Uterus (tissue), 4 donors: ENCODE measurements at places on chromosomes 5 and 9. TPM values are rescaled to one million over a fixed set of nuclear protein-coding genes. Genes with fewer than 3 reads are reported as not detected.

The ZNF618 gene
- 6.9 TPM for total RNA-seq

The GTF3C4 gene
- 3.2 TPM for total RNA-seq

The BHMT2 gene
- 5.3 TPM for total RNA-seq

The SVEP1 gene
- 53.4 TPM for total RNA-seq

The PCDHB10 gene
- total RNA-seq = 2.6 TPM

DNA sequence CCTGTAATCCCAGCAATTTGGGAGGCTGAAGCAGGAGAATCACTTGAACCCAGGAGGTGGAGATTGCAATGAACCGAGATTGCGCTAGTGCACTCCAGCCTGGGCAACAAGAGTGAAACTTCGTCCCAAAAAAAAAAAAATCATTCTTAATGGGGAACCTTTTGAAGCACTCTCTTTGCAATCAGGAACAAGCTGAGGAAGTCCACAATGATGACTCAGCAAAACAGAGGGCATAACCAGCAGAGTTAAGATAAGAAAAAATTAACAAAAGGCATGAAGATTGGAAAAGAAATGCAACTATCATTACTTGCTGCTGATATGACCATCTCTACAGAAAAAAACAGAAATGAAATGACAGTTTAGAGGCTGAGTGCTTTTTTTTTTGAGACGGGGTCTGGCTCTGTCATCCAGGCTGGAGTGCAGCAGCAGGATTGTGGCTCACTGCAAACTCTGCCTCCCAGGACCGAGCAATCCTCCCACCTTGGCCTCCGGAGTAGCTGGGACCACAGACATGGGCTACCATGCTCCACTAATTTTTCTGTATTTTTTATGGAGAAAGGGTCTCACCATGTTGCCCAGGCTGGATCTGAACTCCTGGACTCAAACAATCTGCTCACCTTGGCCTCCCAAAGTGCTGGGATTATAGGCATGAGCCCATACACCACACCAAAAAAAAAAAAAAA lies 88.0 kb downstream of the FNBP1 start:
- peak overlapping the region; percentile 53 for H3K27ac ChIP-seq
- H3K27me3 ChIP-seq = no peaks in the 10 kb centered on the region
- H3K4me3 ChIP-seq = no peak overlapping the region
- no peaks in the 10 kb centered on the region for H3K36me3 ChIP-seq
- H3K4me1 ChIP-seq = peaks cover 2% of the 10 kb centered on the region
- no peak for DNase-seq

- no peaks in the 10 kb centered on the region for H3K36me3 ChIP-seq
- DNase-seq = peak; percentile 10
- H3K27ac ChIP-seq = no peak overlapping the region
- H3K4me1 ChIP-seq = no peaks in the 10 kb centered on the region
Measured at GRCh38 chr9:114008667-114009410, 69.3 kb downstream of the AMBP start.

DNA sequence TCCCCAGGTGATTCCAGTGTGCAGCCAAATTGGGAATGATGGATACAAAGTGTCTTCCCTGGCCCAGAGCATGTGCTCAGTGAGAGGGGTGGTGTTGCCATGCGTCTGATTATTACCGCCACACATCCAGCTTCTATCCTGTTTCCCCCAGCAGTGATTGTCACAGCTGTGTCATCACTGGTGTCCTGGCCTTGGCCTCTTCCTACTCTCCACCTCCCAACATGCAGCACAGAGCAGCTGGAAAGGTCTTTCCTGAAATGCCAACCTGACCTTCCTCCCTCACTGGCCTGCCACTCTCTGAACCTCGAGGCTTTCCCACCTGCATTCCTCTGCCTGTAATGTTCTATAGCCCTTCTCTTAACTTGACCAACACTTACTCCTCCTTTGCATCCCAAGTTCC lies 60.0 kb downstream of the TMOD1 start:
- peaks cover 23% of the 10 kb centered on the region for H3K4me1 ChIP-seq
- DNase-seq = no peak
- H3K27ac ChIP-seq = peak overlapping the region; percentile 98
- no peaks in the 10 kb centered on the region for H3K36me3 ChIP-seq
- no peak overlapping the region for H3K4me3 ChIP-seq
